Activated CD4-positive, alpha-beta T cell treated with anti-CD3 and anti-CD28 coated beads for 36 hours (primary cell): ENCODE measurements at places on chromosomes 2 and 18.

DNA sequence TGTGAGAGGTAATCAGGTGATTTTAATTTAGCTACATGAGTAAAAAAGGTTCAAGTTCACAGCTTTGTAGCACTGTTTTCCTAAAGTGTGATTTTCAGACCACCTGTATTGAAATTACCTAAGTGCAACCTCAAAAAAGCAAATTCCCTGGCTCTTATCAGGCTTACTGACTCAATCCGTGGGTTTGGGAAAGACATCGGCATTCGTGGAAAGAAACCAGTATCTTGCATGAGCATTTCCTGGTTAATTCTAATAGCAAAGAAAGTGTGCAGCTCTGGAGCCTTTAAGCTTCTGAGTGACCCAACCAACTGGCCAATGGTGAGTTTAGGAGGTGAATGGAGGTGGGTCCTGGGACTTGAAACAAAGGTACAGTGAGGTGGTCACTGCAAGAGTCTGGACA is 300.9 kb downstream of the NBAS start:
- H3K36me3 ChIP-seq, result peaks cover 73% of the 10 kb centered on the region
- no peak overlapping the region for H3K4me3 ChIP-seq
- no peak overlapping the region for H3K27ac ChIP-seq
- no peak for DNase-seq

GRCh38 chr18:58851856-58852255 is 12.8 kb upstream of the ZNF532 start:
- H3K4me3 ChIP-seq, result no peak overlapping the region
- no peak overlapping the region for H3K27ac ChIP-seq
- peaks cover 7% of the 10 kb centered on the region for H3K4me1 ChIP-seq
- no peaks in the 10 kb centered on the region for H3K36me3 ChIP-seq

GRCh38 chr2:235049719-235050118 is 97.9 kb downstream of the SH3BP4 start:
- H3K36me3 ChIP-seq, result no peaks in the 10 kb centered on the region
- H3K4me3 ChIP-seq, result no peak overlapping the region
- H3K4me1 ChIP-seq, result peaks cover 9% of the 10 kb centered on the region

DNA sequence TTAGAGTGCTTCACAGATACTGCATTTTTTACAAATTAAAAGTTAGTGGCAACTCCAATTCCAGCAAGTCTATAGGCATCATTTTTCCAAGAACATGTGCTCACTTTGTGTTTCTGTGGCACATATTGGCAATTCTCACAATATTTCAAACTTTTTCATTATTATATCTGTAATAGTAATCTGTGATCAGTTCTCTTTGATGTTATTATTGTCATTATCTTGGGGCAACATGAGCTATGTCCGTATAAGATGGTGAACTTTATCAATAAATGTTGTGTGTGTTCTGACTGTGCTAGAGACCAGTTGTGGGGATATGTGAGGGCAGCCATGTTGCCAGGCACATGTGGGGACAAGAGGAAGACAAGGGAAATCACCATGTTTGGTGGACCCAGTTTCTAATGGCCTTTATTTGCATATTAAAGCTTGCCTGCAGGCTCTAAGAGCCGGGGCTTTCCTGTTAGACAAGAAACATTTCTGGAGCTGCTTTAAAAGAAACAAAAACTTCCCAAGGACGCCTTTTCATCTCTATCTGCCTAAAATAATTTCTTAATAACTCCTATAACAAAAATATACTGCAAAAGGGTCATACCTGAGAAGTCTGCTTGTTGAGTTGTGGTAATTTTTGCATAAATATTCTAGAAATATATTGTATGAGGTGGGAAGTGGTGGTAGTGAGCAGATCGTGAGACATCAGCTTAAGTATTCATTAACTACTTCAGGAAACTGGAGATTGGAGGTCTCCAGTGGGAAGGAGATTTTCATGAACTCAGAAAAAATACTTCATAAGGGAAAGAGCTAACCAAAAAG is 37.2 kb downstream of the KYNU start:
- no peak overlapping the region for H3K4me3 ChIP-seq
- no peaks in the 10 kb centered on the region for H3K4me1 ChIP-seq
- no peak overlapping the region for H3K27ac ChIP-seq

GRCh38 chr2:136766073-136766404 is 694 bp downstream of the THSD7B start:
- H3K27me3 ChIP-seq, result peaks cover 45% of the 10 kb centered on the region
- no peaks in the 10 kb centered on the region for H3K36me3 ChIP-seq
- peak; percentile 21 for DNase-seq
- H3K4me1 ChIP-seq, result peaks cover 8% of the 10 kb centered on the region
- H3K4me3 ChIP-seq, result no peak overlapping the region

DNA sequence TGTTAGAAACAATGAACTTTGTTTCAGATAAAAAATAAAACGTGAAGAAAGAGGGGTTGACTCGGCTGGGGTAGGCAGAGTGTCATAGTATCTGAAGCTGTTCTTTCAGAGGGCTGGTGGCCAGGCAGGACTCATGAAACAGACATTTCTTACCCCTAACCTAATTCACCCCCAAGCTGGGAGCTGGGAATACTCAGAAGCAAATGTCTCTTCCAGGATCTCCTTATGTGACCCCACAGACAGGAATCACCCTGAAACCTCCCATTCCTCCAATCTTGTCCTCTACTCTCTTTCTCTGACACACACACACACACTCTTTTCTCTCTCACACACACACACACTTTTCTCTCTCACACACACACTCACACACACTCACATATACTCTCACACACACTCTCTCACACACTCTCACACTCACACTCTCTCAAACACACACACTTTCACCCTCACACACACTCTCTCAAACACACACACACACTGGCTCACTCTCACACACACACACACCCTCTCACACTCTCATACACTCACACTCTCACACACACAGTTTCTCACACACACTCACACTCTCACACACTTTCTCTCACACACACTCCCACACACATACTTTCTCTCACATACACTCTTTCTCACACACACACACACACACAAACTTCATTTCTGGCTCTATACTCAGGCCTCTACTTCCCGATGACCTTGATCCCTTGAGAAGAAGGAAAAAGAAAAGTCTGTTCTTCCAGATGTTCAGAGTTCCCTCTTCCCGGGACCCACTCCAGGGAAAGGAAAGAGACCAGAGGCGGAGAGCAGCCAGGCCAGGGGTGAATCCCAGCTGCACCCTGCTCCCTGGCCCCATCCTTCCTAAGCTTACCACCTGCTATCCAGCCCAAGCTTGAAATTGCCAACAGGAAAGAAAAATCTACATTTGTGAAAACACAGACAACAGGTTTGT is 167.7 kb downstream of the TXNL1 start:
- H3K27me3 ChIP-seq, result no peaks in the 10 kb centered on the region
- H3K4me3 ChIP-seq, result no peak overlapping the region
- H3K4me1 ChIP-seq, result no peaks in the 10 kb centered on the region

DNA sequence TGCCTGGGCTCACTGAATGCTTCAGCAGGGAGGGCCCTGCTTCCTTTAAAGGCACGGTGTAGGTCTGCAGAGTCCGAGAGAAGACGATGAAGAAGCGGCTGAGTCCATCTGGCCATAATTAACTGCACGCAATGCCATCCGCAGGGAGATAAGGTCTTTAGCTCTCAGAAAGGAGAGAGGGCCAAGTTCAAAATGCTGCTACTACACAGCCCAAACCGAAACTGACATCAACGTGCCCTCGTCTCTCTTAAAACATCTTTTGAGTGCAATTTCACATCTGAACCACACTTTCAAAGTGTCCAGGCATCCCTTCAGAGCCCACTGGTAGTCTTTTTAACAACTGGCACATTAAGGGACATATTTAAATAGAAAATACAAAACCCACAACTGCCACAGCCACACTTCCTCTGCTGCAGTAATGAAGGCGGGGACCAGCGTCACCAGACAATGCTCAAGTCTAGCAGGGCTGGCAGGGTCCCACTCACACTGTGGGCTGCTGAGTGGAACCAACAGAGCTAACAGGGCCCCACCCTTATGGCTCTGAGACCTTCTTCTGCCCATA is 35.8 kb downstream of the ST3GAL5 start:
- peaks cover 10% of the 10 kb centered on the region for H3K36me3 ChIP-seq
- H3K27me3 ChIP-seq, result no peaks in the 10 kb centered on the region
- H3K27ac ChIP-seq, result peak overlapping the region; percentile 99
- peak overlapping the region; percentile 71 for H3K4me3 ChIP-seq
- peak; percentile 73 for DNase-seq

DNA sequence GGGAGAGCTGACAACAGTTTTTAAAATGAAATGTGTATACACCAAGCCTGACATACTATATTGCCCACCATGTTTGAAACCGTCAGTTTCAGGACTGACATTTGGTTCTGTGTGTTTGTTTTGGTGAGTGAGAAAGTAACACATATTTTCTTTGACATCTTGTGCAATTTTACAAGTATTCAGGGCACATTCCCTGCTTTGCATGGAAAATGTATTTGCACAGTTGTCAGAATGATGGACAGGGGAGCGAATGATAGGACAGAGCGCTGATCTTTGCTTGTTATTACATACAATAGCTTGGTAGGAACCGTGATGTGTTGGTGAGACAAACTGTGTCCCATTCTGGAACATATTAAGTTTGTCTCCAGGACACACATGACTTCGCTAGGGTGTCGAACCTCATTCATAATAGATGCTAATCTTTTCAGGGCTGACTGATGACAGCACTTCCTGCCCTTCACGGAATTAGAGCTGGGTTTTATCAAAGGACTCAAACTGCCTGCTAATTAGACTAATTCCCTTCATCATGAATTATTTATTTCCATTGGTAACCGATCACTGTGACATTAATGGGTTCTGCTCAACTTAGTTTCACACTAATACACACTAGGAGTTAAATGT is 158.5 kb downstream of the CDCA7 start:
- no peaks in the 10 kb centered on the region for H3K36me3 ChIP-seq
- peaks cover 14% of the 10 kb centered on the region for H3K27me3 ChIP-seq
- DNase-seq, result no peak
- no peak overlapping the region for H3K27ac ChIP-seq
- H3K4me1 ChIP-seq, result no peaks in the 10 kb centered on the region

- H3K27me3 ChIP-seq, result no peaks in the 10 kb centered on the region
- H3K4me1 ChIP-seq, result no peaks in the 10 kb centered on the region
- no peak overlapping the region for H3K27ac ChIP-seq
Observed at GRCh38 chr18:43751835-43752234, 474.5 kb upstream of the SYT4 start.

- H3K4me1 ChIP-seq, result no peaks in the 10 kb centered on the region
- no peak overlapping the region for H3K4me3 ChIP-seq
Observed at GRCh38 chr2:121348128-121348740, 63.2 kb upstream of the TFCP2L1 start.

DNA sequence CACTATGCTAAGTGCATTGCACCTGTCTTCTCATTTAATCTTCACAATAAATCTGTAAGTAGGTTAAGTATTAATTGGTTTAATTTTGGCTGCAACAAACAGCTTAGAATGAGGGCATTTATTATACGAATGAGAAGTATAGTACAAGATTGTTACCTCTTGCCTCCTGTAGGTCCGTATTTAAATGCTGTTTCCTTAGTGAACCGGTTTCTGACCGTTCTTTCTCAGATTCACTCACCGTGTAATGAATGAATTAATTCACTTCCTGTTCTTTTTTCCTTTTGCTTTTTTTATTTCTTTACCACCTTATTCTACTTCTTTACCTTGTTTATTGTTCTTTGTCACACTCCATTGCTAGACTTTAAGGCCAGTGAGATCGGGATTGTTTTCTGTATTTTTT is 153.8 kb upstream of the RASGRP3 start:
- no peaks in the 10 kb centered on the region for H3K36me3 ChIP-seq
- no peak overlapping the region for H3K4me3 ChIP-seq
- peaks cover 3% of the 10 kb centered on the region for H3K27me3 ChIP-seq

DNA sequence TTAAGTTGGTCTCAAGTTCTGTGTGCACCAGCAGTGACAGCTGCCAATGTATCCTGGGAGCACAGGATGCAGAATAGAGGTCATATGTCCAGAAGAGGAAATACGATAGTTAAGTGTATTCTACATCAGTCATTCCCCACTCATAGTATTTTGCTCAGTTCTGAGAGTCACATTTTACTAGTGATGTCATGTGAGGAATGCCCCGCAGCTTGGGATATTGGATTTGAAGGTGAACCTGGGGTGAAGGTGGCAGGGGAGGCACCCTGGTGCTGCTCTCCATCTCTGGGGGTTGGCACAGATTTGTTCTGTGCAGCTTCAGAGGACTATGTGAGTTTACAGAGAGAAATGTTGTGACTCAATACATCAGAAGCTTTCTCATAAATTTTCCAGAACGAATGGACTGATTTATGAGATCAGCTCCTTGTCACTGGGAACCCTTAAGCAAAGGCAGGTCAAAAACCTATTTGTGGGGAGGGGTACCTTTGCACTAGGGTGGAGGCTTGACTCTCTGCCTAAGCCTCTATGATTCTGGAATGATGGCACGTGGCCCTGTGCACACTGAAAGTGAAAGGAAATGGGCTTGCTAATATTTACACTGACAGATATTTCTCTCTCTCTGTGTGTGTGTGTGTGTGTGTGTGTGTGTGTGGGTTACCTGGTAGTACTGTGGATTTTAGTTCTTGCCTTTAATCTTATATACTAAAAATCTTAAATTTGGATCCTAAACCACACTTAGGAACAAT is 95.9 kb downstream of the NEB start:
- H3K27me3 ChIP-seq, result no peaks in the 10 kb centered on the region
- peaks cover 7% of the 10 kb centered on the region for H3K36me3 ChIP-seq
- peak; percentile 35 for DNase-seq
- peak overlapping the region; percentile 79 for H3K27ac ChIP-seq

DNA sequence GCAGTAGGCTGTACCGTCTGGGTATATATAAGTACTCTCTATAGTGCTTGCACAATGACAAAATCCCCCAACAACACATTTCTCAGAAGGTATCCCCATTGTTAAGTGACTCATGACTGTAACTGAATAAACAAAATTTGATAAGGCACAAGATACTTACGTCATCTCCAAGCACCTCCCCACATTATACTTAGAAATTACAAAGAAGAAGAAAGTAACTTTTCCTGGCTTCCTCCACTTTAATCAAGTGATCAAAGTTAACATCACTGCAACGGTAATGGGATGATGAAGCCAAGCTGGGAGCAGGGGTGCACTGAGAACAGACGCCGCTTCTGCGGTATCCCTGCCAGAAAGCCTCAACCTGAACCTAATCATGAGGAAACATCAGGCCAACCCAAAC is 9.7 kb downstream of the TNS1 start:
- no peak for DNase-seq
- peaks cover 5% of the 10 kb centered on the region for H3K4me1 ChIP-seq
- peaks cover 6% of the 10 kb centered on the region for H3K27me3 ChIP-seq
- H3K27ac ChIP-seq, result no peak overlapping the region
